ENCODE measurements at places on chromosomes 13 and 19. TPM values are rescaled to one million over a fixed set of nuclear protein-coding genes. Genes with fewer than 3 reads are reported as not detected.
A peak's percentile ranks its signal among the peaks of the same experiment; 100 is the strongest.

MIA gene
- 1.7 TPM for total RNA-seq

ADGRL1 gene
- 24.9 TPM for total RNA-seq

PEX11G gene
- 5.7 TPM for total RNA-seq

SGCG gene
- 15.1 TPM for total RNA-seq

XAB2 gene
- total RNA-seq: 38.5 TPM

RGCC gene
- total RNA-seq: 2.7 TPM

DNA sequence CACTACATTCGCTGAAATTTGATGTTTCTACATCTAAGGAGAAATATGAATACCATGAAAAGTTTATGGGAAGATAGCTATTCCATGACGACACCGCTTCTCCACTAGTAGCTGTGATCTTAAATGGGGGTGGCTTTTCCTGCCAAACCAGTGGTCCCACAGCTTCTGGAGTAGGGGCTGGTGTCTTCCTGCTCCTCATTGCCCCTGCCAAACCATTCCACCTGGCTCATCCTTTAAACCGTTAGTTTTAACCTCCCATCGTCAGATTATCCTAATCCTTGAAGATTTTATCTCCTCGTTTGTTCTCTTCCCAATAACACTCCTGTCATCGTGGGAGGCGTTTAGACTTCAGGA, 568 bp upstream of the ZNF230 start:
- H3K36me3 ChIP-seq: peaks cover 27% of the 10 kb centered on the region
- DNase-seq: no peak
- peak overlapping the region; percentile 87 for H3K27ac ChIP-seq
- H3K4me3 ChIP-seq: peak overlapping the region; percentile 100
- peaks cover 3% of the 10 kb centered on the region for H3K27me3 ChIP-seq

DNA sequence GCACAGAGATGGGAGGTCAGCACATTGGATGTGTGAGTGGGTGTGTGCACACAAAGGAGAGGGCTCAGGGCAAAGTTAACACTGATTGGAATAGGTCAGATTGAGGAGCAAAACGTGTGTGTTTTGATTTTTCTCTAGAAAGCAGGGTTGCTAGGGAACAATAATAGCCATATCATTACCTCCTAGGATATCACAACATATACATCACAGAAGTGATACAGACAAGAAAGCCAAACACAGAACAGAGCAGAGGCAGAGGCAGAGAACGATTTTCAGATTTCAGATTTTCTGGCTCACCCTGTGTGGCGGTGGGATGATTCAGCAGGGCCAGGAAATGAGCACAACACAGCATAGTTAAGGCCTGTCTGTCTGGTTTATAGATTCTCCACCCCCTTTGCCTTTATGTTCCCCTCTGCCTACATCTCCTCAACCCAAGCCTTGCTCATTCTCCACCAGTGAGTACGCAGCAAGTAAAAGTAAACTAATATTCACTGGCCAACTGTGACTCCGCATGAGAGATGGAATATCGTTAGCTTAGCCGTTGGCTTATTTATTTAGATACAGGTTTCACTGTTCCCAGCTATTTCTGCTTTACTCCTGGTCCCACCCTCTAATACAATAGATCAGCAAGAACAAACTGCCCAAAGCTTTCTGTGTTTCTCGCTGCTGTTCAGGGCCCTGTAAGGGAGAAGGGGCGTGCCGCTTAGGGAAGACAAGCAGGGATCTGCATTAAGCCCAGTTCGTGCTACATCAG, 182.7 kb upstream of the TSC22D1 start:
- peaks cover 42% of the 10 kb centered on the region for H3K4me1 ChIP-seq
- no peaks in the 10 kb centered on the region for H3K36me3 ChIP-seq
- H3K27ac ChIP-seq: peak overlapping the region; percentile 92
- DNase-seq: no peak
- peak overlapping the region; percentile 63 for H3K4me3 ChIP-seq
- no peaks in the 10 kb centered on the region for H3K27me3 ChIP-seq

GRCh38 chr19:18433735-18434398, 4.1 kb downstream of the ISYNA1 start:
- DNase-seq: no peak

GRCh38 chr13:23636360-23636759, 66.1 kb downstream of the TNFRSF19 start:
- no peak for DNase-seq
- H3K27ac ChIP-seq: no peak overlapping the region
- H3K36me3 ChIP-seq: peaks cover 29% of the 10 kb centered on the region
- H3K4me3 ChIP-seq: no peak overlapping the region

- peaks cover 10% of the 10 kb centered on the region for H3K27me3 ChIP-seq
- no peak overlapping the region for H3K4me3 ChIP-seq
- H3K4me1 ChIP-seq: peaks cover 25% of the 10 kb centered on the region
- no peak for DNase-seq
- no peak overlapping the region for H3K27ac ChIP-seq
Measured at GRCh38 chr13:43140985-43141384, 117.6 kb downstream of the DNAJC15 start.

DNA sequence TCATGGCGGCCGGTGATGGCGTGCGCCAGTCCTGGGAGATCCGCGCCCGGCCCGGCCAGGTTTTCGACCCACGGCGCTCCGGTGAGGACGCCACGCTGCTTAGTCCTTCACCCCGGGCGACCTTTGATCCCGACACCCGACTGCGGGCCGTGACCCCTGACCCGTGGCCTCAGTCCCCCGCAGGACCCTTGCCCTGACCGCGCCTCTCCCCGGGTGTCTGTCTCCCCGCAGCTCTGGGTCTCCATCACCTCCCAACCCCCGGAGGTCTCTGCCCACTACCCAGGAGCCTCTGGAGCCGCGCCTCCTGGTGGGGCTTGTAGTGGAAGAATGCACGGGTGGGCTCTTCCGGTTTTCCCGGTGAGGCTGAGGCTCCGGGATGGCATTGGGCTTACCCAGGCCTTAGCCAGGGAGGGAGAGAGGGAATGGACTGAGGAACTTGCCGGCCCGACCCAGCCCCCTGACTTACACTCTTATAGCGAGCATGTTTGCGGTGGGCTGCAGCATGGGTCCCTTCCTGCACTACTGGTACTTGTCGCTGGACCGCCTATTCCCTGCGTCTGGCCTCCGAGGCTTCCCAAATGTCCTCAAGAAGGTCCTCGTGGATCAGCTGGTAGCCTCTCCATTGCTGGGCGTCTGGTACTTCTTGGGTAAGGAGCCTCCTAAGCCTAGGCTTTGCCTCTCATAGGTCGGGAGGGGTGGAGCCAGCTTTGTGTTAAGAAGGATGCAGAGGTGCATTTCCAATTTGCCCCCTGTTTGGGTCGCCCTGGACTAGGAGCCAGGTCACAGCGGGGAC, 566 bp downstream of the MPV17L2 start:
- no peak for DNase-seq
- peaks cover 7% of the 10 kb centered on the region for H3K36me3 ChIP-seq
- H3K4me1 ChIP-seq: peaks cover 12% of the 10 kb centered on the region
- H3K4me3 ChIP-seq: peak overlapping the region; percentile 93

- no peaks in the 10 kb centered on the region for H3K27me3 ChIP-seq
- no peaks in the 10 kb centered on the region for H3K36me3 ChIP-seq
- H3K27ac ChIP-seq: no peak overlapping the region
- H3K4me1 ChIP-seq: peaks cover 8% of the 10 kb centered on the region
- H3K4me3 ChIP-seq: peak overlapping the region; percentile 31
Measured at GRCh38 chr13:69292789-69293425, 814.7 kb upstream of the ATXN8OS start.

DNA sequence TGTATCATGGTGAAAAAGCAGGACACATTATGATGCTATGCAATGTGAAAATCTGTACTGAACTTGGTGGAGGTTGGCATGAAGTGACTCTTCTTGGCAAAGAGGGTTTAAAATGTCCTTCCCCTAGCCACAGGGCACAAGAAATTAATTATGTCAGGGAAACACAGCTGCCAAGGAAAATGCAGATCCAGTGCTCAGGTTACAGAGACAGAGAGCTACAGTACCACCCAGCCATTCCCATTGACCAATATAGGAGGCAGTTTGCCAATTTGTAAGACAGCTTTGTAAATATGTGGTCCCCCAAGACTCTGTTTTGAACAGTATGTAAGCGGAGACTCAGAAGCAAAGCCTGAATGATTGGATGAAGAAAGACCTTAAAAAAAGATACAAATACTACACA, 69.4 kb upstream of the KLF12 start:
- H3K36me3 ChIP-seq: no peaks in the 10 kb centered on the region
- H3K27me3 ChIP-seq: no peaks in the 10 kb centered on the region

- no peak overlapping the region for H3K4me3 ChIP-seq
- H3K4me1 ChIP-seq: no peaks in the 10 kb centered on the region
- H3K27ac ChIP-seq: no peak overlapping the region
- H3K27me3 ChIP-seq: peaks cover 5% of the 10 kb centered on the region
- no peaks in the 10 kb centered on the region for H3K36me3 ChIP-seq
Measured at GRCh38 chr13:51331354-51331861, 8.1 kb upstream of the SERPINE3 start.

All from type B pancreatic cell (in vitro differentiated cells).